ENCODE measurements at places on chromosomes 1 and 21.

DNA sequence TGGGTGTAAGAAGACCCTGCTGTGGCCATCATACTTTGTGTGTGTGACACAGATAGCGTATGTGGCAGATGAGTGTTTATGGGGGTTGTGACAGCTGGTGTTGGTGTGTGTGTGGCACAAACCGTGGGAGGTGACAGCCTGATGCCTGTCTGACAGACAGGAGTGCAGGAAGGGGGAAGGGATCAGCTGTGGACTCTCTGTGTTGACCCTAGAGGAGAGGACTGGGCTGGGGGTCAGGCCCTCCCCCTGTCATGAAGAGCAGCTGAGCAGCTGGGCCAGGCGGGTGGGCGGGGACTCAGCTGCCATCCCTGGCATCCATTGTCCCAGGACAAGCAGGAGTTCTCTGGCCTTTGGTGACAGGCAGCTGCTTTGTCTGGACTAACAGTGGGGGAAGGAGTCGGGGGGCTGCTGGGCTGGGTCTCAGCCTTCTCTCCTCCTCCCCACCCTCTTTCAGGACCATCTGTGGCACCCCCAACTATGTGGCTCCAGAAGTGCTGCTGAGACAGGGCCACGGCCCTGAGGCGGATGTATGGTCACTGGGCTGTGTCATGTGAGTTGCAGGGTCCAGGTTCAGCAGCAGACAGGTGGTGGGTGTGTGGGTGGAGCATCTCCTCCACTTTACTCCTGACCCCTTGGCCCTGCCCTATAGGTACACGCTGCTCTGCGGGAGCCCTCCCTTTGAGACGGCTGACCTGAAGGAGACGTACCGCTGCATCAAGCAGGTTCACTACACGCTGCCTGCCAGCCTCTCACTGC, 2.3 kb downstream of the PLK3 start:
- no peak for DNase-seq

GRCh38 chr1:3024019-3024418, 2.8 kb downstream of the ACTRT2 start:
- DNase-seq = no peak

DNA sequence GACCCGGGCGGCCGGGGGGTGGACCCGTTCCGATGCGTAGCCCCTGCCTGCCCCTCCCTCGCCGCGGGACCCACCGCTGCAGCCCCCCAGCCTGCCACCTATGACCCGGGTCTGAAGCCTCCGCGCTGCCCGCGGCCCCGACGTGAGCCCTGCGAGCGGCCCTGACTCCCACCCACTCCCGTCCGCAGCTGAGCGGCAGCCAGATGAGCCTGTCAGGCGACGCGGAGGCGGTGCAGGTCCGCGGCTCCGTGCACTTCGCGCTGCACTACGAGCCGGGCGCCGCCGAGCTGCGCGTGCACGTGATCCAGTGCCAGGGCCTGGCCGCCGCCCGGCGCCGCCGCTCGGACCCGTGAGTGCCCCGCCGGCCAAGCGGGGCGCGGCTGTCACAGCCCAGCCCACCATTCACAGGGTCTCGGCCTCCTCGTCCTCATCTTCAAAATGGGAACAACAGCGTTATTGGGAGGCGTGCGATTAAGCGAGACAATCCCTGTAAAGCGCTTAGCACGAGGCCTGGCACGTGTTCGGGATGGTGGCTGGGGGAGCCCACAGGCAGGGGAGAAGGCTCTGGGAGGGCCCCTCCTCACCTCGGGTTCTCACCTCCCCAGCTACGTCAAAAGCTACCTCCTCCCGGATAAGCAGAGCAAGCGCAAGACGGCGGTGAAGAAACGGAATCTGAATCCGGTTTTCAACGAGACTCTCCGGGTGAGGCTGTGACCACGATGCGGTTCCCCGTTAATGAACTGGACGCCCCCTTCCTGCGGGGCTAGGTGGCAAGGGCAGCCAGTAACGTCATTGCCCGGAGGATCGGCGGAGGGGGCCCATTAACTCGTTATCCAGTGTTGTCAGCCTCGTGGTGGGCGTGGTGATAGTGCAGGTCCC, 8.2 kb downstream of the SYTL1 start:
- DNase-seq = no peak

DNA sequence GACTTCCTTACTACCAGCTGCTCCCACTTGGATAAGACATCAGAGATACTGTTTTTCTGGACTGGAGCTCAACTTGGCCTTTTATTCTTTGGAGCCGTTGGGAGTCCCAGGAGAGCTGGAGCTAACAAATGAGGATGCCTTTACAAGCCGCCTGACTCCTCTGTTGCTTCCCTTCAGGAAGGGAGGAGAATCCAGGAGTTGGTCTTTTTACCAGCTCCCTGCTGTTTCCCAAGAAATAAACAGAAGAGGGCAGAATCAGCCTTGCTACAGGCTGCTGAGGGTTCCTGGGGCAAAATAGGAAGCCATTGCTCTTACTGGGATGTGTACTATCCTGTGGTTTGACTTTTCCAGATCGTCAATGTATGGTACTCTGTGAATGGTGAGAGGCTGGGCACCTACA, 1.5 kb downstream of the EIF3I start:
- no peak for DNase-seq

GRCh38 chr1:91011726-91012125, 10.1 kb downstream of the ZNF644 start:
- no peak for DNase-seq

DNA sequence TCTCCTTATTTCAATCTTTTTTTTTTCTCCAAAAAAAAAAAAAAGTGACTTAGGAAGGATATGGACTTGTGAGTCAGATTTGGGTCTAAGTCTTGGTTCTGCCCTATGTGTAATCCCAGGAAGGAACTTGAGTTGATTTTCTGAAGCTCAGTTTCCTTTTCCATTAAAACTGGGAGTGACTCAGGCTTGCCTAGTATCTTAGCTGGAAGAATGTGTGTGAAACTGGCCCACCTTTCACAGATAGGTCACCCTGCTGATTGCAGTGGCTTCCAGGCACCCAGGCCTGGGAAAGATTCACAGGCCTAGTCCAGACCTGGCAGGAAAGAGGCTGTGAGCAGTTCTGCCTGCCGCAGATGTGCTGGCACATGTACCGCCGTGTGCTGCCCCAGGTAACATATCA, 218.3 kb upstream of the HOOK1 start:
- no peak for DNase-seq

DNA sequence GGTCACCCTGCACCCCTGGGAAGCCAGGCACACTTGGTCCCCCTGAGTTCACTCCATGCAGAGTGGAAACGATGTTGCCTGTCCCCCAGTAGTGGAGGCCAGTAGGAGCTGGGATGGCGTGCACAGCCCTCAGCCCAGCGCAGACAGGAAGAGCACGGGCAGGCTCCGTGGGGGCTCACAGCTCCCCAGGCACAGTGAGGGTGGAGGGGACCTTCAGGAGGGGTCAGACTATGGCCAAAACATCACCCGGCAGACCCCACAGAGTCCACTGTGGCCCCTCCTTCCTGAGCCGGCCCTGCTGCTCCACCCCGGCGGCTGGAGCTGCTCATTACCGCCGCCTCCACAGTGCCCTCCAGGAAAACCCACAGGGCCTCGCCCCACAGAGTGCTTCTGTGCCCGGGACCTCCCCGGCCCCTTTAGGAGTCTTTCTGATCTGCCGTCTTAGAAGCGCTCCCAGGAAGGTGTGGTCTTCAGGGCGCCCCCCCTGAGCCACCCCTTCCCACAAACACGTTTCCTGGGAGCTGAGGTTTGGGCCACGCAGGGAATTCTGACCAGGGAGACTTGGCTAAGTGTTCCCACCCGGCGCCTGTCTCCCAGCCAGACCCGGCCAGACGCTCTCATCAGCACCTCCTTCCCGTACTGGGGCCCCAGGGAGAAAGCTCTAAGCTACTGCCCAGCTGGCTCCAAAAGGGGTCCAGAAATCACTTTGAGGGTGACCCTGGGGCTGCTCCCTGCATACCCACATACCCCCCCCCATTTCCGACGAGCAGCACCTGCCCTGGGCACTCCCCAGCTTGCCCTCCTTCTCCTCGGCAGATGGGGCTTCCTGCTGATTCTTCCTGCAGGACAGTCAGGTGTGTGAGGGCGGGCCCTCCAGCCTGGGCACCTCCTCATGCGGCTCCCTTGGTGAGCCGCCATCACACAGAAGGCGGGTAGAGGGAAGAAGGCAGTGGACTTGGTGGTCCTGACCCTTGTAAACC, 38.8 kb downstream of the RIPK4 start:
- DNase-seq = no peak

GRCh38 chr1:87151500-87152421, 176.9 kb upstream of the LMO4 start:
- DNase-seq = no peak

- DNase-seq = no peak
Observed at GRCh38 chr1:61436016-61436415, 288.9 kb downstream of the TM2D1 start.

GRCh38 chr1:20710469-20711284, 7.1 kb downstream of the KIF17 start:
- DNase-seq = no peak

DNA sequence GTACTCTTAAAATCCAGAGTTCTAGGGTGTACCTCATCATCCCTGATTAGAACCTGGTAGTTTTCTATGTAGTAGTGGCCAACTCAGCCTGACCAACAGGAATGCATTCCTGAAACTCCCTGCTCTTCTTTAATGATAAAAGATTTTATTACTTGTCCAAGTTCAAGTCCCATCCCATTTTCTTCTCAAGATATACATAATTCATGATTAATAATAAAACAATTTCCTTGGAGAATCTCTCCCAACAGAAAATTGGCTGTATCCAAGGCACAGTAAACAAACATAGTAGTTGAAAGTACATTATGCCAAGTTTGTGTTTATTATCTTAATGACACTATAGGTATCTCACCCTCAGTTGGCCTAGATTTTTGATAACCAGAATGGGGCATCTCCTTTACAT, 714.1 kb upstream of the ADAMTS5 start:
- DNase-seq = no peak

DNA sequence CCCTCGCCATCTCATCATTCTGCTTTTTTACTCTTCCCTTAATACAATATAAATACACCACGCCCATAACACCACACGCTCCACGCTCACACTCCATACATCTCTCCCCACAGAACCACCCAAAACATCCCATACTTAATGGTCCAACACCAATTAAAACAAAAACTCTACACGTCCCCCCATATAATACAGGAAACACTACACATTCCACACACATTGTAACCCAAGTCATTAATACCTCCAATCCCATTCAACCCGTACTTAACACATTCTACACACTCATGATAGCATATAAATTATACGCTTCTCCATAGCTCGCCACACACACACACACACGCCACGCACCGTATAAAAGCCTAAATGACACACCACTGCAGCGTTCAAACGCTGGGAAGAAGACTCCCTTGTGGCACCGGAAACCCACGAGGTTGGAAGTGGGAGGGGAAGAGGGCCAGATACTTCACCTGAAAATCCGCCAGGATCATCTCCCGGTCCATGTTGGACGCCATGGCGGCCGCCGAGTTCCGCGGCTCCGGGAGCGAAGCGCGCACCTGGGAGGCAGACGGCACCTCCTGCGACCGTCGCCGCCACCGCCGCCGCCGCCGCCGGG, 659 bp downstream of the FAF1 start:
- DNase-seq = no peak

- no peak for DNase-seq
Observed at GRCh38 chr1:181139631-181140061, 51.1 kb downstream of the IER5 start.

DNA sequence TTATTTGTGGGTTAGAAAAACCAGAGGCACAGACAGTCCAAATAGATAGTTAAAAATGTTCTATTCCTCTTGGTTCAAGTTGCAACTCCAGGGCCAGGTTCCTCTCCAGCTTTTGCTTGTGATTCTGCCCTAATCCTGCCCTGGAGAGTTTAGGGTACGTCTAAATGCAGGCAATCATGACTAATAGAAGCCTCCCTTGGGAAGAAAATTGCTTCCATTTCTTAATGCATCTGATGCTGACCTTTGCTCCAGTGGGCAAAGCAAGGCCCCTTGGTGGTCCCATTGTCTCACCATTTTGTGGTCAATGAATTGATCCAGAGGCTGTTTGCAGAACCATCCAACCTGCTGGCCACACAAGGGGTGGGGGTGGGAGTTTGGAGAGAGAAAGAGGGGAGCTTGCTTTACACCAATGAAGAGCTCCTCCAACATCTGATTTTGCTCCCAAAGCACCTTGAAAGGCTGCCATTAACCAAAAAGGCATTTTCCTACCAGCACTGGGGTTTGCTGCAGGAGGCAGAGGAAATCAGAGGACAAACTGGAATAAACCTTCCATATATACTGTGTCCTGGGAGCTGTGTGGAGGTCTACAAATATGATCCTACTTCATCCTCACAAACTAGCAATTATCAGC, 31.3 kb downstream of the C8B start:
- no peak for DNase-seq

DNA sequence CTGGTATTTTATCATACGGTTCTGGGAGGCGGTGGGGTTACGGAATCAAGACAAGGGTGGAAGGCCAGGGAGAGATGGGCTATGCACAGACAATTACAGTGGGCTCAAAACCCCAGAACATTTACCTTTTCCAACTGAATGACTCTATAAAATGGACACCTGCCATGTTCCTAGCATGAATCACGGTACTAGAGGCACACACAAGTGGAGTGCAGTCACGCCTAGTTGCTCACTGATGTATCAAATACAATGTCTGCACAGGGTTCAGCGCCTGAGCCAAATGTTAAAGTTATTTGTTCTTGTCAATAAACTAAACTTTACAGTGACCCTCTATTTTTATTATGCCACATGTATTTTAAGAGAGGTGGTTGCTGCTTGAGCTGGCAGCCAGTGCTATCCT, 121.4 kb downstream of the ATG4C start:
- DNase-seq = no peak

GRCh38 chr1:163509114-163509513, 187.4 kb downstream of the NUF2 start:
- no peak for DNase-seq

DNA sequence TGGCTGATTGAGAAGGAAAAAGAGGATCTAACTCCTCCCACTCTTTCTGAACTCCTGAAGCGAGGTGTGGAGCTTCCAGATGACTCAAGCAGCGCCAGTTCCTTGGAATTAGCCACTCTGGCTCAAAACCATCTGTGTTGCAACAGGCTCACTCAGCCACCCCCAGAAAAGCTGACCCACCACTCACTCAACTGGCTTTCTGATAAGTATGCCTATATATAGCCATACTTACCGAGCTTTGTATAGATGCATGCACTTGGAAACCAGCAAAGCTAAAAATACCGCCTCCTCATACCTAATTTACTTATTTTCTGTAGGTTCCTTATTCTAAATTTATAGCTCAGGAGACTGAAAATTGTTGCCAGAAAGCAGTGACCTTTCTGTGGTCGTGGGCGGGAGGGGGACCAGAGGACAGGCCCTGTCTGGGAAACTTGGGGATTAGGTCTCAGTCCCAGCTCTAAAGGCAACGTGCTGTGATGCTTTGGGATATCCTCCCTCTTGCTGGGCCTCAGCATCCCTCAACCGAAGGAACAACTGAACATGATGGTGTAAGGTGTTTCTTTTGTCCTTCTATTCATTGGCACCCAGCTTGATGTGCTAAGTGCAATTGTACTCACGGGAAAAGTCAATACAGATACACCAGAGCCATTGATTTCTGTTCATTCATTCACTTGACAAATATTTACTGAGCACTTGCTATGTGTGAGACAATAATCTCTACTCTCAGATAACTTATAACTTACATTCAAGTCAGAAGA, 65.7 kb downstream of the NENF start:
- no peak for DNase-seq

All from activated naive CD4-positive, alpha-beta T cell (primary cell).